ENCODE measurements at places on chromosomes 7 and 10.

- no peak for DNase-seq
These were observed 143.7 kb downstream of the PTPRN2 start for GRCh38 chr7:158443688-158444483.

- no peak for DNase-seq
These were observed 68.0 kb downstream of the SEPTIN14 start for GRCh38 chr7:55794527-55794926.

DNA sequence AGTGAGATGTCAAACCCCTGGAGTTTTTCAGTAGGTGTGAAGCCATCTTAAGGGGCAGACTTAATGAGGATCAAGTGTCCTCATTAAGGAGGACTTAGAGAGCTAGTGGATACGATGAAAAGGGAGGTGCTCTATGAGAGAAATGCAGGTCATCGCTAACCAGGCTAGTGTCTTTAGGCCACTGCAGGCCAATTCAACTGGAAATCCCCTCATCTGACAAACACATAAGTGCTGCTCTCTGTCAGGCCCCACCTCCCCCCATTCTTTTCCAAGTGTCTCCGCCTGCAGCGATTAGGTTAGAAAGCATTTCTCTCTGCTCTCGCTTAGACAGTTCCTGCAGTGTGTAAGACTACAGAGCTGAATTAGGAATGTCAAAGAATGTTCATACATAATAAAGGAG, 33.7 kb downstream of the RBM28 start:
- DNase-seq: no peak

DNA sequence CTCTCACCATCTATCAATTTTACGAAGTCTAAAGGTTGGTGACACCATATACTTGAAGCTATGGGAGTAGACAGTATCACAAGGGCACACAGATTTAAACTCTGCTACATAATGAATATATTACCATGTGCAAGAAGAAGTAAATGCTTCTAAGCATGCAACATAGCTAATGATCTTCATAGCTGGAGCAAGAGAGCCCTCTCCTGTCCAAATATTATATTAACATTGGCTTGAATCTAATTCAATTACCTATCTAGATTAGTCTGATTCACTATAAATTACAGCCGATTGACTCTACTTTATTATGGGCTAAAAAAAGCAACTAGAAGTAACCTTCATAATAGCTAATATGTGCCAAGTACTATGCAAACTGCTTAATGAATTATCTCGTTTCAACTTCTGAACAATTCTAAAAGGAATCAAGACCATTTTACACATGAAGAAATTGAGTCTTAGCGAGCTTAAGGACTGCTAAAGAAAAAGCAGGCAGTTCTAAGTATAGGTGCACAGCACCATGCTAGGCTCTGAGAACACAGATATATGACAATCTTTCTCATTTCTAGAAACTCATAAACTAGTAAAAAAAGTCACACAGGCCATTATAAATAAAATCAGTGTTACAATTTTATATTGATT, 21.9 kb downstream of the FRA10AC1 start:
- no peak for DNase-seq

- no peak for DNase-seq
These were observed 98.4 kb downstream of the PIP4K2A start for GRCh38 chr10:22615819-22616499.

DNA sequence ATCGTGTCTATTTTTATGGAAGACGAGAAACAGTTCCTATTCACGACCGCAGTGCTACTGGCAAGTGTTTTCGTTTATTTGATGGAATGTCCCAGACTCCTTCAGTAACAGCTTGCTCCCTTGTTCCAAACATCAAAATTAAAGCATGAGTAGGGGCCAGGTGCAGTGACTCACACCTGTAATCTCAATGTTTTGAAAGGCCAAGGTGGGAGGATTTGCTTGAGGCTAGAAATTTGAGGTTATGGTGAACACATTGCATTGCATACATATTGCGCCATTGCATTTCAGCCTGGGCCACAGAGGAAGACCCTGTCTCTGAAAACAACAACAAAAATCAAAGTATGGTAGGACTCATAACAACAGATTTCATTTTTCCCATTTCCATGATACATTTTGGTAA, 22.8 kb downstream of the PTTG1IP2 start:
- no peak for DNase-seq

DNA sequence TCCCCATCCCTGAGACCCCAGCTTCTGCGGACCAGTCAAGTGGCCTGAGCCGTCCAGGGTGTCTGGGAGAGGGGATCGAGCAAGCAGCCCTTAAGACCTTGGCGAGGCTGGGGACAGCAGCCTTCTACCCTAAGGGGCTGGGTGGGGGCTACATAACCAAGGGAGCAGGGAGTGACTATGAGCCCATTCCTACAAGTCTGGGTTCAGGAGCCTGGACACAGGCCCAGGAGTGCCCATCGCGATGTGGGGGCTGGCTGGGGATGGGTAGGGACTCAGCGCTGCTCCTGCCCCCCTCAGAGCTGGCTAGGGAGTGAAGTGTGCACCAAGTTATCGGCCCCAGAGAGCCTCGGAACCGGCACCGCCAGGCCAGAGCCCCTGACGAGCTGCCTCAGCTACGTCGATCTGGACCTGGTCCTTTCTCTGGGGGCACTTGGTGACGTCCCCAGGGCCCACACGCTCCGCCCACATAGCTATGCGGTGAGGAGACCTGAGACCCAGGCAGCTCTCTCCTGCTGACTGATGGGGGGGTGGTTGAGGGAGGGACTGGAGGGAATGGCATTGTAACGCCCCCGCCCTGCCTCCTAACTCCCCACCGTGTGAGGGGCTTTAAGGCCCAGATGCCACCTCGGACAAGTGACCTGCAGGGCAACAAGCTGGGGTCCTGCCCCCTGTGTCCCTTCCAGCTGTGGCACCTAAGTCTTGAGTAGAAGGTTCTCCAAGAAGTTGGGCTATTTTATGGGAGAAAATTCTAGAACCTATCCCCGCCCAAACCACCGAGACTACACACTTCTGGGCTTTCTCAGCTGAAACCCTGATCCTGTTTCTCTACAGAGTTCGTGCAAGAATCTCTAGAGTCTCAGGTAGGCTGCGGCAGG, 2.5 kb downstream of the SAP25 start:
- DNase-seq: no peak

DNA sequence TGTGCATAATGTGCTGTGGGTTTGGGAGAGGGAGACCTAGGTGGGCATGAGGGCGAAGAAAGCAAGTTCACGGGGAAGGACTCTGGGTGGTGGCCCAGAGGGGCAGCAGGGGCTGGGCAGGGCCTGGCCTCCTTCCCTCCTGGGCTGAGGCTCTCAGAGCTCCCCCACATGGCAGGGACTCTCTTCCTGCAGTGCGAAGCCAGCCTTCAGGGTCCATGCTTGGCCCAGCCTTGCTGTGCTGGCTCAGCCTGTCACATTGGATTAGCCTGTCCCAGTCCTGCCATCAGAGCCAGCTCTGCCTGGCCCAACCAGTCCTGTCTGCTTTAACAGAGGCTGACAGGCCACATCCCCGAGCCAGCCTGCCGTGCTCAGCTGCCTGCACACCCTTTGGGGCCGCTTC, 20.4 kb upstream of the ZNF488 start:
- no peak for DNase-seq

DNA sequence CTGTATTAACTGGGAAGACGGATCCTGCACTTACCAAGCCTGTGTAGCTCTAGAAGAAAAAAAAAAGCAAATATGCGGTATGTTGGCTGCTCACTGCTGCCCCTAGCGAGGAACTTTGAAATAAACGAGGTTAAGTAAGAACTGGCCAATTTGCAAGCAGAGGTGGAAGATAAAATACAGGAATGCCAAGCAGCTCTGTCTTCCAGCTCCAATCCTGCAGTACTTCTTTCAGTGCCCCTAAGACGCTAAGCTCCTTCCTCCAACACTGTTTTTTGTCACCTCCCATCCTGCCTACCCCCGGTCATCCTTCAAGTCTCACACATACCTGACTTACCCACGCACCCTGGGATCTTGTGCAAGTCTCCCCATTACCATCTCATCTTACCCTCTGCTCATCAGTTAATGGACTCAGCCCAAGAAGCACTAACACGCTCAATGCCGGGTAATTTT, 809 bp downstream of the C10orf143 start:
- peak; percentile 58 for DNase-seq

DNA sequence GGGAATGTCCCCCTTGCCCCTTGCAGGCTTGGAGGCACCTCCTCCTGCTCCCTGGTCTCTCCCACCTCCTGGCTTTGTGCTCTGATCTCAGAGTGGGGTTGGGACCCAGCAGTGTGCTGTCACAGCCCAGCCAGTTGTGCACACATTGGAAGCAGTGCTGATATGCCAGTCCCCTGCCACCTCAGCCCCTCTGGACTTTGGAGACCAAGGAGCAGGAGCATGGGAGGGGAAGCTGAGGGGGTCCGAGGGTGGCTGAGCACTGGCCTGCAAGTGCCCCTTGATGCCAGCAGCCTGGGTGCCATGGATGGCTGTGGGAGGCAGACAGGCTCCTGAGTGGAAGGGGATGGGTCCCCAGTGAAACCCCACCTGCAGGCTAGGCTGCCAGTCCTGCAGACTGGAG, 235.4 kb downstream of the ZNF716 start:
- DNase-seq: no peak

DNA sequence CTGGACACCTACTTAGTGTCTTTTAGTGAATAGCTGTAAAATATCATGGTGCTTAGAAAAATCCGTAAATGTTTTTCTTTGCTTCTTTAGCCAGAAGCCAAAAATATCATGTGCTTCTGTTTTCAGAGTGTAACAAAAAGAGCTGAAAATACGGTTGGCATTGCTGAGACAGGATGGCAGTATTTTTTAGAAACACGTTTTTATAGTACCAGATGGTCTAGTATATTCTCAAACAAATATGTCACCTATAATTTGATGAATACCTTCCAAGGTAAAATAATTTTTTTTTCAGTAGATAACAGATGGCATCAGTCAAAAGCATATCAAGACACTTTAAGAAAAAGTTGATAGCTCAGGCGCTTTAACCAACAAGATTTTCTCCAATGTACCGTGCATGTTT, 326.6 kb downstream of the PHF14 start:
- DNase-seq: no peak

DNA sequence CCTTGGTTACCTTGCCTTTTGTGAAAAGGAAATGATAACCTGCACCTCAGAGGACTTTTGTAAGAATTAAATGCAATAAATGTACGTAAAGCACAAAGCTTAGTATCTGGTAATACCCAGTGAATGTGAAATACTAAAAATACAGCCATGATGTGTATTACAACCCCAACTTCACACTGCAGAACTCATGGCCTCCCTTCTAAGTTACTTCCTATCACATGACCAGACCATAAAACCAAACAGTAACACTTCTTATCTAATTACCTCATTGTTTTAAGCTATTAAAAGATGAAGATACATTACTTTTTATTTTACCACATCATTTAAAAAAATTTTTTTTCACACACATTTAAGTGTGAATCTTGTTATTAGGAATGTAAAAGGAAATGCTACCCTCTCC, 29.0 kb downstream of the VPS41 start:
- DNase-seq: no peak

DNA sequence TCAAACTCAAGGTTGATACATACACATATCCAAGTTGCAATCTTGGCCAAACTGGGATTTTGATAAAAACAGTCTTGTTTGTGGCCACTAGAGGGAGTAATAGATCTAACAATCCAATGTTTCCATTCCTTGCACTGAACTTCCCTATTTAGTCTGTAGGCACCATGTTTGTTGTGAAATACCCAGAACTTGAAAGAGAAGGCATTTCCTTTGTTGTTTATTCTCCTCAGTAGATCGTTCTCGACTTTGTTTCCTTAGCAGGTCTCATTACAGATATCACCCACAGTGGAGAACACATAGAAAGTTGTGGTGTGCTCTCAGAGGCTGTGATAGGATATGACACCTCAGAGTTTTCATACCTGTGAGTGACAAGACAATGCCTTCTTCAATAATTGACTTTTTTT, 70.3 kb upstream of the MXI1 start:
- no peak for DNase-seq

GRCh38 chr10:97333601-97334369, 744 bp downstream of the FRAT2 start:
- peak; percentile 58 for DNase-seq

- no peak for DNase-seq
These were observed 27.1 kb downstream of the ACSM6 start for GRCh38 chr10:95221124-95221523.

GRCh38 chr7:100154651-100155491, 3.7 kb downstream of the TRAPPC14 start:
- DNase-seq: no peak

- DNase-seq: peak; percentile 90
These were observed 79.7 kb downstream of the DLG5 start for GRCh38 chr10:77846718-77847311.

DNA sequence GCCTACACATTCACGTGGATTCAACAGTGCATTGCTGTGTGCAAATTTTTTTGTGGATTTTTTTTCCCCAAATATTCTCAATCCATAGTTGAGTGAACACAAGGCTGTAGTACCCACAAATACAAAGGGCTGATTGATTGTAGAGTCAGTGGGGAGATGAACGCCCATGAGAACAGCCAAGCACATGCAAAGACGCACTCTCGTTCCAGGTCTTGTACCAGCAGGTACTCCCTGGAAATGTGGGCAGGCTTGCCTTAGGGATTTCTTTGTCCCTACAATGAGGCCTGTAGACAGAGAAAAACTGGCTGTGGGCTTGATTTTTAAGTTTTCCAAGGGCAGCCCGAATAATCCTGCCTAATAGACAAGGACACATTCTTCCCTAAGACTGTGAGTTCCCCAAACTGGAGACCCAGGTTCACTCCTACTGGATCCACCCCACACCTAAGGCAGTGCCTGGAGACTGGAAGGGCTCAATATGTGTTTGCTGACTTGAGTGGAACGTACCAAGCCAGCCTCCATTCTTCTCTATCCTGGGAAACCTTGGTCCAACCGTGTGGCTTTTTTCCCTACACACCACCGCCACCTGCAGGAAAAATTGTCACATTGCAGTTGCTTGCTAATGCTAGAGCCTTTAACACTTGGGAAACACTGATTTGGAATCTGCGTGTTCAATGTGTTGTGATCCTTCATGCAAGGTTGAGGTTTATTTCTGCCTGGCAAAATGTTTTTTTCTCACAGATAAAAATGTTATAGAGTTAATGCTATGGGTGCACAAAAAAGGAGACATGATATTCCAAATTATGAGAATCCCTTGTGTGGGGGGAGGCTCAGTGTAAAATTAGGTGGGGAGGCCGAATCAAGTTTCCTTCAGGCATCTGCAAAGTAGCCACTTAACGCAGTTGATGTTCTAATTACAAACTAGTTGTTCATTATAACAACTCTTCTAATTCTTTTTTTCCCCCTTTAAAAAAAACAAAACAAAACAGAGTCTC, 49.3 kb downstream of the PPP1R17 start:
- DNase-seq: peak; percentile 76

- peak; percentile 82 for DNase-seq
These were observed at the start of gene CDK13 for GRCh38 chr7:39949971-39950472. TSS of gene CDK13 (plus strand) at chr7:39950256. CDS start at chr7:39950642, 386 bp downstream.

DNA sequence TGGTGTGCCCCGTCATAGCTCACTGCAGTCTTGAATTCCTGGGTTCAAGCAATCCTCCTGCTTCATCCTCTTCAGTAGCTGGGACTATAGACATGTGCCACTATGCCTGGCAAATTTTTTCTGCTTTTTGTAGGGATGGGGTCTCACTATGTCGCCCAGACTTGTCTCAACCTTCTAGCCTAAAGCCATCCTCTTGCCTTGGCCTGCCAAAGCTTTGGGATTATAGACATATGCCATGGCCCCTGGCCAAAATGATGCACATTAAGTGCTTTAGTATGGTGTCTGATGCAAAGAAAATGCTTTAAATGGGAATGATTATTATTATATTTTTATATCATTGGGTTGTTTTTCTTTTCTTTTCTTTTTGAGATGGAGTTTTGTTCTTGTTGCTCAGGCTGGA, 33.2 kb upstream of the VCL start:
- DNase-seq: no peak

- DNase-seq: no peak
These were observed 108.6 kb downstream of the SEMA3A start for GRCh38 chr7:84085998-84086397.

All from glutamatergic neuron (in vitro differentiated cells).